Activated naive CD8-positive, alpha-beta T cell treated with anti-CD3 and anti-CD28 coated beads, Interleukin-2, amount 10 ng/mL, durations not matched to agents 7 days and 5 days (primary cell): ENCODE measurements at places on chromosomes 5 and 9. TPM values are rescaled to one million over a fixed set of nuclear protein-coding genes. Genes with fewer than 3 reads are reported as not detected.

DNA sequence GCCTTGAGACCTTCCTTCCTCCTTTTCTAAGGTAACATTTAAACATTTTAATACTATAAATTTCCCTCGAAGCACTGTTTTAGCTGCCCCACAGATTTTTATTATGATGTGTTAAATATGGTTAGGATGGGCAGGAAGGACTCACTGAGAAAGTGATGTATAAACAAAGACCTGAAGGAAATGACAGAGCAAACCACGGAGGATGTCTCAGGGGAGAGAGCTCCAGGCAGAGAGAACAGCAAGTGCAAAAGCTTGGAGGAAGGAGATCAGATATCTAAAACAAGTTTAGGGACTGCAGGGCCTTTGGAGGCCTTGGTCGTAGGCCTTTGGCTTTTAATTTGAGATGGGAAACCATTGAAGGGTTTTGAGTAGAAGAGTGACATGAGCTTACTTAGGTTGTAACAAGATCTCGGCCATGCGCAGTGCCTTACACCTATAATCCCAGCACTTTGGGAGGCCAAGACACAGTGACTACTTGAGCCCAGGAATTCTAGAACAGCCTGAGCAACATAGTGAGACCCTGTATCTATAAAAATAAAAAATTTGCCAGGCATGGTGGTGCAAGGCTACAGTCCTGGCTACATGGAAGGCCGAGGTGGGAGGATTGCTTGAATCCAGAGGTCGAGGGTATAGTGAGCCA, 35.5 kb upstream of the LRRTM2 start:
- no peak for DNase-seq

- peak; percentile 49 for DNase-seq
Measured at GRCh38 chr5:1876660-1877064, 6.1 kb downstream of the IRX4 start.

DNA sequence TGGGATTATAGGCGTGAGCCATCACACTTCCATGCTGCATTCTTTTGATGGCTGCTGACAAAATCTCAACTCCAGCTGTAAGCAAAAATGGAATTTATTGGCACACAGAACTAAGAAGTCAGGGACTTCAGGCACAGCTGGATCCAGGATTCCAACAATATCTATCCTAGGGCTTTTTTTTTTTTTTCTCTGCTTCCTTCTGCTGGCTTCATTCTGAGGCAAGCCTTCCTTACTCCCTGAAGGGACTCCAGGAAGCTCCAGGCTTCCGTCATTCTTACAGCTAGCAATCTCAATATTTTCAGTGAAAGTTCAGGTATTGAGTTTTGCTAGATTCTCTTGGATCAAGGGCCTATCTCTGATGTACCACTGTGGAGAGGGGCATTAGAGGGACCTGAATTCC, 66.1 kb downstream of the GALNT12 start:
- DNase-seq, result no peak

DNA sequence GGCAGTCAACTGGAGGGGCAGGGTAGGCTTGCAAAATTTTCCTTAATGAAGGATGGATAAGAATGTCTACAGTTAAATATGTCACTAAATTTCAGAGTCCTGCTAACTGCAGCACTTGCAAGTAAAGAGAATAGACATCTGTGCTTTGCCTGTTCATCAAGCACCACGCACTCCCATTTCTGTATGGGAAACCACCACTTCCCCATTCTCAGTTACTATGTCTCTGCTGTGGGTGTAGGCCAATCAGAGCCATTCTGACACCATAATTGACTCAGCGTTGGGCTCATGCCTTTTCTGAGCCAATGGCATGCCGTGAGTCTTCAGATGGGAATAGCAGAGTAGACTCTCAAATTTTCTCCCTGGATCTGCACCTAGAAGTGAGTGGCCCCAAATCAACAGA, 247.5 kb downstream of the GABRB2 start:
- no peak for DNase-seq

DNA sequence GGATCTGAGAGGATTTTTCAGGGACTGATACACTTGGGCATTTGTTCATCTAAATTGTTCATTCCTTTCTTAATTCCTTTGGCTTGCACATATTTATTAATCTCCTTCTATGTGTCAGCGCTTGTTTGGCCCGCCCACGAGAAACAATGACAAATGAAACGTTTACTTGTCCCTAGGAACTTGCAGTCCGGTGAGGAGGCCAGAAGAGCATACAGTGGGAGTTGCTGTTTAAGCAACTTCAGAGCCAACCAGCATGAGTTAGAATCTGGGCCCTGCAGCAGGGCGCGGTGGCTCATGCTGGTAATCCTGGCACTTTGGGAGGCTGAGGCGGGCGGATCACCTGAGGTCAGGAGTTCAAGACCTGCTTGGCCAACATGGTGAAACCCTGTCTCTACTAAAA, 18.8 kb downstream of the FBXL7 start:
- DNase-seq, result no peak

- no peak for DNase-seq
Measured at GRCh38 chr9:81546489-81546888, 142.9 kb downstream of the TLE1 start.

The TAF11L10 gene
- not detected for total RNA-seq

The TXNDC8 gene
- not detected for total RNA-seq
